ENCODE measurements at places on chromosomes 2 and 18.

GRCh38 chr2:235350234-235350633, 143.6 kb upstream of the AGAP1 start:
- no peak for DNase-seq

DNA sequence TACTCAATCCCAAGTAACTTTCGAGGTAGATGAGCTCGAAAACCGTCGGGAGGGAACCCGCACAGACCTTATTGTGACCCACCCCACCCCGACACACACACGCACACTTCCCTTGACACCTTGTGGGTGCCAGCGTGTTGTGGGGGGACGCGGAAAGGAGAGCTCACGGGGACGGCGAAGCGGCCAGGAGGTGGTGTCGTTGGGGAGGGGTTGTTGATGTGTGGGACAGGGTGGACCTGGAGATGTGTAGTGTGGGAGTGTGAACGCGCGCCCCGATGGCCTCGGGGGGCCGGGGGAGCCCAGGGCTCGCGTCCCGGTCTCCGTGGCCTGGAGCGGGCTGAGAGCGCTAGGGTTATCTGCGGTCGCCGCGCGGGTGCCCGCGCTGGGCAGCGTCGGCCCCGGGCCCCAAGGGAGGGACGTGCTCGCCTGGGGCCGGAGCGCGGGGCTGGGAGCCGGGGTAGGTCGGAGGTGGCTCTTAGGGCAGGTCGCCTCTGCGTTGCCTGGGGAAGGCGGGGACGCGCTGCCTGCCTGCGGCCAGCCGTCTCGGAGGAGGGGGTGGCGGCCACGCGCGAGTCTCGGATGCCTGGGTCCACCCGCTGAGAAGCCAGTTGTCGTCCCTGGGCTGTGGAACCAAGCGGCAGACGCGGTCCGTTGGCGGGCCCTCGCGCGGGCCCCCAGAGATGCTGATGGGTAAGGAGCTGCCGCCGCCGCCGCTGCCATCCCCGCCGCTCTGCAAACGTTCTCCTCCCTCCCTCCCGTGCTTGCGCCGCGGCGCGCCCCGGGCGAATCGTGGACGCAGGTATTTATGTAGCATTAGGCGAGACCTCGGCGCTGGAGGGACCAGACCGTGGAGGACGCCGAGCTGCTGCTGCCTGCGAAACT, 1.6 kb downstream of the KLHL29 start:
- DNase-seq, result no peak

DNA sequence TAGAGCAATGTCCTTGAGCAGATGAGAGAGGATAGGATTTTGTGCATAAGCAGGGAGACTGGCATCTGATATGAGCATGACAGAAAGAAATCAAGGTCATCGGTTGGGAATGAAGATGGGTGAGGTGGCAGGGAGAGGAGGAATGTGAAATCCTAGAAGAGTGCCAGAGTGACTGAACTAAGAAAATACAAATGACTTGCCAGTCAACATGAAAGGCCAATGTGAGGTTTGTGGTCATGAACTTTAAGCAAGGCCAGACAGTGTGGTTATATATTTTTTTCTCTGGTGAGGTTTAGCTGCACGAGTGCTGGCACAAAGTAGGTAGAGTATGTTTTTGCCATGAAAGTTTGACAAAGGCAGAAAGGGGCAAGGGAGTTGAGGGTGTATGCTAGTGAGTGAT, 21.2 kb downstream of the QPCT start:
- DNase-seq, result no peak

DNA sequence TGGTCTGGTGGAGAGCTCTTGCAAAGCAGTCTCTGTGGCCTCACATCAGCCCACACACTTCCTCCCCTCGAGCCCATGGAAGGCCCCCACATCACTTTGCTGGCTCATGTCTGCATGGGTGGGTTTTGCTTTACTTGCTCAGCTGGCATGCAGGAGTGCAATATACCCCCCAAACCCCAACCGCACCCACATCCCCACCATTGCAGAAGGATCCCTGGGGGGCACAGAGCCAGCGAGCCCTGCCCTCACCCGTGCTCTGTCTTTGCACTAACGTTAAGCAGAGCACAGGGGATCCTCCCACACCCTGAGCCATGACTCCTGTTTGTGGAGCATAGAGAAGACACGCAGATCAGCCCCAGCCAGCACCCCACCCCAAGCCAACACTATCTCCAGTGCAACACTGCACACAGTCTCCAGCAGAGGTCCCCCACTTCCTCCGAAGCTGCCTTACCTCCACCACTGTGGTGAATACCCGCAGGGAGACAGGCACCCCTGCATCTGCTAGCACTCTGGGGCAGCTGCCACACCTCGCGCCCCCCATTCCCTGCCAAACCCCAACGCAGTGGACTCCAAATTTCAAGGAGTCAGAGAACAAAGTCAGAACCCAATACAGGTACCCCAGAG, 177.8 kb upstream of the RGPD4 start:
- DNase-seq, result no peak

GRCh38 chr2:59301466-59302402, 1060.6 kb upstream of the FANCL start:
- DNase-seq, result peak; percentile 31

DNA sequence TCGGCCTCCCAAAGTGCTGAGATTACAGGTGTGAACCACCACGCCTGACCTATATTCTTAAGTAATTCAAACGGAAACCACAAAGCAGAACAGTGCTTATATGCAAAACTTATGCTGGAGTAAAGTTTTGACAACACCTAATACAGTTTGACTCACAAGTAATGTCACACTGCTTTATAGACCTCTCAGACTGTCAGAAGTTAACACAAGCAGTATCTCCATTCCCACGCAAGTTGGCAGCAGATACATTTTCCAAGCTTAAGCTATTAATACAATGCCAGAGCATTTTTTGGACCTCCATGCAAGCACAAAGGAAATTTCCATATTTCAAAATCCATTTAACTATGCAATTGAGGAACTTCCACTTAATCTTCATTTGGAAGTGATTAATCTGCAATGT, 21.0 kb upstream of the SANBR start:
- no peak for DNase-seq

GRCh38 chr2:7800031-7800430, 881.8 kb upstream of the ID2 start:
- no peak for DNase-seq

DNA sequence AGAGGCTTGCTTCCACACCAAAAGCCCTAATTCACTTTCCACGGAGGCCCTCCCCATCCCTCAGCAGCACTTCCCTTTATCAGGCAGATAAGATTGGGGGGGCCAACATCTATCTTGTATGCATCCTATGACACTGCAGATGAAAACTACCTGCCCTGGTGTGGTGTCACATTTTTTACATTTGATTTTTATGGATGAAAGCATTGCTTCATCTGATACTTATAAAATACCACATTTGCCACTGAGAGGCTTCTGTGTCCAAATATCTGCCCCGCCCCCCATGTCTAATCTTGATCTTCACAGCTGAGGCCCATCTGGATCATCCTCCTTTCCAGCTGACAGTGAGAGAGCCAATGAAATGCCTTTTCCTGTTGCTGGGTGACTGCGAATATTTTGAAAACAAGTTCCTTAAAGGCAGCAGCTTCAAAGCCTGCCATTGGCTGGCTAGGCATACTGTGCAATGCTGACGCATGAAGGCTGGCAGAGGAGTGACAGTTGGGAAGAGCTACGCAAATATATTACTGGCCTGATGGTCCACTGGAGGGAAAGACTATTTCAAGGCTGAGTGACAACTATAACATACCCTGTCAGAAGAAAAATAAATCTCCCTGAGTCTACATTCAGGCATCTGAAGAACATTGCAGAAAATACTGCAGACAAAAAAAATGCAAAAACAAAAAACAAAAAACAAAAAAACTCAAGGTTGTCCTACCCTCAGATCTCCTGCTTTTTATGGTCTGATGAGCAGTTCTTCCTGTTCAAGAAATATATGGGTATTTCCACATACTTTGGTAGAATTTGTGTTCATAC, 318.7 kb downstream of the PDE11A start:
- peak; percentile 44 for DNase-seq
